Hypothalamus (tissue), 51 donors: ENCODE measurements at places on chromosomes 16 and 17.

DNA sequence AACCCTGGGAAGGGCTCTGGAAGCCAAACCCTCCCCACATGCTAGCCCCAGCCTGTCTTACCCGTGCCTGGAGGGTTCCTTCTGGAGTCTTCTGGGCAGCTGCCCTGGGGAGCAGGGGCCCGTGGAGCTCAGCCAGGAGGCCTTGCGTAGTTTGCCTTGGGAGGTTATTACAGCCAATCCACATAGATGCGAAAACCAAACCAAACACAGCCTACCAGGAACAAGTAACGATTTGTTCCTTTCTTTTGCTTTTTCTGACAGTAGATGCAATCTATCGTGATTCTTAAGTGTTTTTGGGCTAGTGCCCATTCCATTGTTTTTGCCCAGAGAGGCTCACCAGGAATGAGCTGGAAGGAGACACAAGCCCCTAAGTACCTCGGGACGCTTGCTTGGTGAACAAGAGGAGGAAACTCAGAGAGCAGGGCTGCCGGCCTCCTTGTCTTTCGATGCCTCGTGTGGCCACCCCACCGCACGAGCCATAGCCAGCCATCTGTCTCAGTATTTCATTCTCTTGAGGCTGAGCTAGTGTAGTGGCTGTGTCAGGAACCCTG lies 102.7 kb upstream of the NOL11 start:
- DNase-seq = peak; percentile 42

GRCh38 chr16:754656-755055 lies 5.9 kb upstream of the MSLN start:
- DNase-seq = no peak

GRCh38 chr16:80591071-80591915 lies 50.5 kb downstream of the DYNLRB2 start:
- DNase-seq = no peak

DNA sequence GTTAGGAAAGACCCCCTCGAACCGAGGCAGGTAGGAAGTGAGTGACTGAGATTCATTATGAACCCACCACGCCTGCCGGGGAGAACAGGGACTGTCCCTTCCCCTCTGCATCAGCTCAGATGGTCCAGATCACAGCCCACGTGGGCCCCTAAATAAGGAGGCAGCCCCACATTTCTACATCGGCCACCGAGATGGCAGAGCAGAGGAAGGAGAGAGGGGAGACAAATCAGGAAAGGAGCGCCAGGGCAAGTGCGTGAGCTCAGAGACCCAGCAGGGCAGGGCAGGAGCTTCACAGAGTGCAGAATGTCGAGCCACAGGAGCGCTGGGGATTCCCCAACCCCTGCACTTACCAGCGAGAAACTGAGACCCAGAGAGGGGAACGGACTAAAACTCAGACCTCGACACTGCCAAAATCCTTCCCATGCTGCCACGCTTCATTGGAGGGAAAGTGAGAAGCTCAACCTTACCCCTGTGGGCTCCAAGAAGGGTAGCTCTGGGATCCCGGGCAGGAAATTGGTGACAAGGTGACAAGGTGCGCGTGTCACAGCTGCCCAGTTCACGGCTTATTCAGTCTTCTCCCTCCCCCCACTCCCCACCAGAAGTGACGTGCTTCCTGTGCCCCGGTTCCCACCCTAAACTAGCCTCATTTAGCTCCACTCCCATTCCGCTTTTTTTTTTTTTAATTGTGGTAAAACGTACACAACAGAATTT lies at the start of gene ICAM2:
Gene ICAM2, minus strand, starts transcription at position 578 of the 711 bp plus-strand sequence. CDS start 13,942 bp downstream, outside the sequence.
- no peak for DNase-seq

DNA sequence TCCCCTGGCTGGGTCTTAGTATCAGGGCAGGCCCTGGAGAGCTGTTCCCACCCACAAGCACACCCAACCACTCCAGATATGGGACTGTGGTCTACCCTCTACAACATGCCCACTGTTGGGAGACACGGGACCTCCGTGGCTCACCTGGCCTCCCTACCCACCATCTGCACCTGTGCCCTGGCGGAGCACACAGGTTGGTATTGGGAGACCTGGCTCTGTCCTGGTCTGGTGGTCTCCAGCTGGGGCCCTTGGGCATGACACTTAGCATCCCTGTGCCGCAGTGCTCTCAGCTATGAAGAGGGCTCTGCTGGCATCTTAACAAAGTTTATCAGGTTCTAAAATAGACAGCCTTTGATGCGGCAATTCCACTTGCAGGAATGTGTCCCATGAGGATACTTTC lies 5.8 kb downstream of the C16orf95 start:
- DNase-seq = no peak

- DNase-seq = no peak
Measured at GRCh38 chr17:80364091-80364691, 50.8 kb upstream of the ENDOV start.

DNA sequence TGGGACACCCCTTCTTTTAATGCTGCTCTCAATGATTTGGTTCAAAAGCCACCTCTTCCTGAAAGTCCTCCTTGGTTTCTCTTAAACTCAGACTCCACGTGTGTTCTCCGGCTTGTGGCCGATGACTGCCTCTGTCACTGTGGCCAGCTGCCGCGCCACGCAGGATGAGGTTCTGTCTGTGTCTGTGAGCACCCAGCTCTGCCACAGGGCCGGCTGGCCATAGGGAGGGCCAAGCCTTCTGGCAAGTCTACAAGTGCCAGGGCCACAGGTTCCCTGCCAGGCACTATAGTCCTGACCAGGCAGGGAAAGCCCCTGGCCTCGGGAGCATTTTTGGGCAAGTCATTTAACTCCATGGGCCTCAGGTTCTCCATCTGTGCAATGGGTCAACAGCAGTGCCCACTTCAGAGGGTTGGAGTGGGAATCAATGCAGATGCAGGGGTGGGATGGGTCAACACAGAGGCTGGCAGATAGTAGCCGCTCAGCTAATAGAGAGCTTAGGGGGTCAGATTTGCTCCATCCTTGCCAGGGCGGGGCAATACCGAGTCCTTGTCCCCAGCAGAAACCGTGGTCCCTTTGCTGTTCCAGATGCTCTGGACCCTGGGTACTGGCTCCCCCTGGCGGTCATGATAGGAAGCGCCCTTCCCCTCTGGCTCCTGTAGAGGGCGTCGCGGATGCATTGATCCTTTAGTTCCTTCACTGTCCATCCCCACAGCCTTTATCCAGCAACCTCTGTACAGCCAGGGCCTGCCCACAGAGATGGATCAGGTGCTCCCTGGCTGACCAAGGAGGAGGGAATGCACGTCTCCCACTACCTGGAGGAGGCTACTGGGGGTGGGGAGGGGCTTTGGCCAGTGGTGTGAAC lies 19.3 kb upstream of the ADGRG3 start:
- no peak for DNase-seq

GRCh38 chr16:1877089-1877488 lies 5.1 kb upstream of the MEIOB start:
- DNase-seq = no peak

DNA sequence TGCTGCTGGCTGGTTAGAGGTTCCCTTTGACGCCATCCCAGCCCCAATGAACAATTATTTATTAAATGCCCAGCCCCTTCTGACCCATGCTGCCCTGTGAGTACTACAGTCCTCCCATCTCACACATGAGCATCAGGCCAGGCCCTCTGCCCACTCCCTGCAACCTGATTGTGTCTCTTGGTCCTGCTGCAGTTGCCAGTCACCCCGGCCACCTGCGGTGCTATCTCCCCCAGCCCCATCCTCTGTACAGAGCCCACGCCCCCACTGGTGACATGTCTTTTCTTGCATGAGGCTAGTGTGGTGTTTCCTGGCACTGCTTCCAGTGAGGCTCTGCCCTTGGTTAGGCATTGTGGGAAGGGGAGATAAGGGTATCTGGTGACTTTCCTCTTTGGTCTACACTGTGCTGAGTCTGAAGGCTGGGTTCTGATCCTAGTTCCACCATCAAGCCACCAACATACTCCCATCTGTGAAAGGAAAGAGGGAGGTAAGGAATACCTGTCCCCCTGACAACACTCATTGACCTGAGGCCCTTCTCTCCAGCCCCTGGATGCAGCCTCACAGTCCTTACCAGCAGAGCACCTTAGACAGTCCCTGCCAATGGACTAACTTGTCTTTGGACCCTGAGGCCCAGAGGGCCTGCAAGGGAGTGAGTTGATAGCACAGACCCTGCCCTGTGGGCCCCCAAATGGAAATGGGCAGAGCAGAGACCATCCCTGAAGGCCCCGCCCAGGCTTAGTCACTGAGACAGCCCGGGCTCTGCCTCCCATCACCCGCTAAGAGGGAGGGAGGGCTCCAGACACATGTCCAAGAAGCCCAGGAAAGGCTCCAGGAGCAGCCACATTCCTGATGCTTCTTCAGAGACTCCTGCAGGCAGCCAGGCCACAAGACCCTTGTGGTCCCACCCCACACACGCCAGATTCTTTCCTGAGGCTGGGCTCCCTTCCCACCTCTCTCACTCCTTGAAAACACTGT lies 11.3 kb downstream of the CX3CL1 start:
- DNase-seq = no peak

- DNase-seq = no peak
Measured at GRCh38 chr17:64039106-64039400, 18.6 kb upstream of the ICAM2 start.

DNA sequence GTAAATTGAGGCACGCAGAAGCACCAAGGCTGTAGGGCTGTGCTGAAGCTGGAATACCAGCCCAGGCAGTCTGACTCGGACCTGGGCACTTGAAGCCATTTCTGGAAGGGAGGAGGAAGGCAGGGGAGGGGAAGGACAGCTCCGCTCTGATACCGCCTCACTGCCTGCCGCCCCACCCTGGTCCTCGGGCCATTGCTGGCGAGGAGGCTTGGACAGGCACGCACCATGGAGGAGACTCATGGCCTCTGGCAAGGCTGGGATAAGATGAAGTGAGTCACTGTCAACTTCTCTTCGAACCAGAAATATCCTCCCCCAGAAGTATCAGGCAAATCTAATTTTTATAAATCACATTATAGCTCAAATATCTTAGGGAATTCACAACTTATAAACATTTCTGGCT lies 81.3 kb downstream of the SDK2 start:
- DNase-seq = no peak

DNA sequence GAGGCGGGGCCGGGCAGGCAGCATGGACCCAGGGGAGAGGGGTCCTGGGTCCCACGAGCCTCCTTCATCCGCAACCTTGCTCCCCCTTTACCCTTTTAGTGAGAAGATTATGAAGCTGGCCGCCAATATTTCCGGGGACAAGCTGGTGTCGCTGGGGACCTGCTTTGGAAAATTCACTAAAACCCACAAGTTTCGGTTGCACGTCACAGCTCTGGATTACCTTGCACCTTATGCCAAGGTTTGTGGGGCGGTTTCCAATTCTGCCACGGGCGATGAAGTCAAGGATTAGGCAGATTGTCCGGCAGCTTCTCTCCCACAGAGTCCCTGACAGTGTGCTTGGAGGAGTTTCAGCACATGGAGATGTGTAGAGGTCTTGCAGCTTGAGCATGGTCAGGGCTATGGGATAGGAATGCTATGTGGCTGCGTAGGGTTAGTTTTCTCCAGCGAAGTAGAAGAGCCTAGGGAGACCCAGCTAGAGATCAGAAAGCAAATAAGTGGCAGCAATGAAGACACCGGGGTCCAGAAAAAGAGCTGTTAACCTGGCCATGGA lies 598 bp downstream of the NIP7 start:
- no peak for DNase-seq

DNA sequence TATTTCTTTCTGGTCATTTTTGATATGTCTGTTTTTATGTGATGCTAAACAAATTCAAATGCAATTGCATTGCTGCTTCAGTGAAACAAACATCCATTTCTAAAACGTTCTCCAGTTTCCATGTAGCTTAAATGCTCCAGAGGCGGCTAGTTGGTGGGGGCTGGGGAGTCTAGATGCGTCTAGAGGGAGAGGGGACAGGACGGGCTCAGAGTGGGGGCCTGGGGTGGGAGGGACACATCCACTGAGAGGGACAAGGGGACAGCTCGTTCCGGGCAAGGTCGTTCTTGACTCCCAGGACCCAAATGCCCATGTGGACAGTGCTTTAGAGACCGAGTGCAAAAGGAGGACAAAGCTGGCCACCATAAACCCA lies 102.3 kb downstream of the FOXL1 start:
- no peak for DNase-seq

- no peak for DNase-seq
Measured at GRCh38 chr16:72397876-72398275, 225.9 kb upstream of the PMFBP1 start.

DNA sequence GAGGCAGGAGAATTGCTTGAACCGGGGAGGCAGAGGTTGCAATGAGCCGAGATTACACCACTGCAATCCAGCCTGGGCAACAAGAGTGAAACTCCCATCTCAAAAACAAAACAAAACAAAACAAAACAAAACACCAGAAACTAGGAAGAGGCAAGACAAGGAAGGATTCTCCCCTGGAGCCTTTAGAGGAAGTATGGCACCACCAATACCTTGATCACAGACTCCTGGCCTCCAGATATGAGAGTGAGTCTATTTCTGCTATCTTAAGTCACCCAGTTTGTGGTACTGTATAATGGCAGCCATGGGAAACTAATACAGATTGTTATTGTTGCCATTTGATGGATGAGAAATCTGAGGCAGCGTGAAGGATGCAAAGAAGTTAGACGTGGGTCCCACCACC lies 14.6 kb upstream of the CPPED1 start:
- DNase-seq = no peak

GRCh38 chr17:38544839-38545209 lies 60.9 kb downstream of the SRCIN1 start:
- no peak for DNase-seq

DNA sequence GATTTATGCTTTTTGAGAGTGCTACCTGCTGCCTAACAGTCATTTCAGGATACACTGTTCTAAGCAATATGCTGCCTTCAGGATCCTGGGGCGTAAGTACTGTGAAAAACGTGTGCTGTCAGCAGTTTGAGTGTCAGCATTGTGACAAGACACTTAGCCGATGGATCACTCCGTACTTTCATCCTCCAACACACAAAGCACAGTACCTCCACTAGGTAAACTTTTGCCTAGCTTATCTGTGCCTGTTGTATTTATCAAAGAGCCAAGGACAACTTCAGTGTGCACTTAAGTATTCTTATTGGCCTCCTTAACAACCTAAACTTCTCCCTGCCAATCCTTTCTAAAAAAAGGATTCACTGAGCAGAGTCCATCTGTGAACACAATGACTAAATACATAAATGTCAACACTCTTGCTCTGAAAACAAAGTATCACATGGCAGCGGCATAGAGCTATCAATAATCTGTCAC lies 33.8 kb upstream of the PHLPP2 start:
- no peak for DNase-seq

DNA sequence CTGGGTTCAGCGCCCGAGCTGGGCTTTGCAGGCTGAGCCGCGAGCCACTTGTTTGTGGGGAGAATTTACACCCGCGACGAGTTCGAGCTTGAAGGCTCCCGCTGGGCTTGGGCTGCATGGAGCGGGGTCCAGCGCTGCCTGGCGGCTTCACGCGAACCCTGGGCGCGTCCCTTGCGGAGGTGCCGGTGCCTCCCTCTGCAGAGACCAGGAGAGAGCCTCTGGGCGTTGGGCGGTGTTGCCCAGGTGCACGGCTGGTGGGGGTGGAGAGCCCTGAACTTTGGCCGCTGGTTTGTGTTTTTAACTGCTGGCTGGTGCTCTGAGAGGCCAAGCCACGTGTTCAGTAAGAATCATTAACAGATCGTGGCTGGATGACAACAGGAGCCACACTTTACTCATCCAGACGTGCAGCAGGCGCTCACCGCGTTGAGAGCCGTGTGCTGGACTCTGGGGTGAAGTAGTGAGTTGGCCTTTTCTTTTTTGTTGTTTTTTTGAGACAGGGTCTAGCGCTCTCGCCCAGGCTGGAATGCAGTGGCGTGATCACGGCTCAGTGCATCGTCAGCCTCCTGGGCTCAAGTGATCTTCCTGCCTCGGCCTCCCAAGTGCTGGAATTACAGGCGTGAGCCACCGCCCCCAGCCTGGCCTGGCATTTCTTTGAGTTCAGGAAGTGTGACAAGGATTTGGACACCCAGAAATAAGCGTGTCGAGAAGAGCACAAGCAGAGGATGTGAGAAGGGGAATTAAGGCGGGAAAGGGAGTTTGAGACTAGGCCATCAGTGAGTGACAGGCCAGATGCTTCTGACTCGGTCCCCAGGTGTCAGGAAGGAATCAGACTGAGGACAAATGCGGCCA lies 827 bp downstream of the CDK10 start:
- no peak for DNase-seq
